ENCODE measurements at places on chromosomes 7 and 10. TPM values are rescaled to one million over a fixed set of nuclear protein-coding genes. Genes with fewer than 3 reads are reported as not detected.
A peak's percentile ranks its signal among the peaks of the same experiment; 100 is the strongest.

DNA sequence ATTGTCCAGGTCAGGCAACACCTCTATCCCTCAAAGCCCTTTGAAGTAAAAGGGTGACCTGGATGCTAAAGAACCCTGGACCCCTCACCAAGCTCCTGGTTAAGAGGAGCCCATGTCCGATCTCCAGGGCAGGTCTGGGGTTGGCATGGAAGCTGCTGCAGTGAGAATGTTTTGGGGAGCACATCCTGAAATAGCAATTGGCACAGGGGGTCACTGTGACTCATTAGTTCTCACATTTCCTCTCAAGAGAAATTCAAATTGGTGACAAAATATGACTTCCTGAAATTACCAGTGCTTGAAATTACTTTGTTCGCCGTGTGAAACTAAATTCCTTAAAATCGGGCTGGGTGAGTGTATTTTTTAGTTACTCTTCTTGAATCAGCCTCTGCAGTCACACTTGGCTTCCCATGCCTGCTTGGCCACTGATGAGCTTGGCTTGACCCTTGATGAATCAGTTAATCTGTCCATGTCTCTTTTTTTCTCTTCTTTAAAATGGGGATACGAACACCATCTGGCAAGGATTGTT is 18.8 kb upstream of the ARHGAP22 start:
- H3K27me3 ChIP-seq: peaks cover 24% of the 10 kb centered on the region
- no peaks in the 10 kb centered on the region for H3K36me3 ChIP-seq
- H3K27ac ChIP-seq: no peak overlapping the region
- no peak for DNase-seq
- no peak overlapping the region for H3K4me3 ChIP-seq

- H3K27me3 ChIP-seq: no peaks in the 10 kb centered on the region
- DNase-seq: peak; percentile 96
- H3K36me3 ChIP-seq: peaks cover 6% of the 10 kb centered on the region
- peak within 1 kb of the TSS; percentile 95 for H3K27ac ChIP-seq
Measured at GRCh38 chr7:100158229-100159098, at the start of gene TRAPPC14. Gene TRAPPC14 (minus strand): TSS chr7:100158723. CDS start chr7:100158499, 224 bp downstream.

GRCh38 chr10:13883636-13884444 is 297.1 kb downstream of the PRPF18 start:
- H3K4me1 ChIP-seq: peaks cover 10% of the 10 kb centered on the region
- H3K4me3 ChIP-seq: no peak overlapping the region
- H3K27me3 ChIP-seq: peaks cover 14% of the 10 kb centered on the region
- no peak overlapping the region for H3K27ac ChIP-seq

DNA sequence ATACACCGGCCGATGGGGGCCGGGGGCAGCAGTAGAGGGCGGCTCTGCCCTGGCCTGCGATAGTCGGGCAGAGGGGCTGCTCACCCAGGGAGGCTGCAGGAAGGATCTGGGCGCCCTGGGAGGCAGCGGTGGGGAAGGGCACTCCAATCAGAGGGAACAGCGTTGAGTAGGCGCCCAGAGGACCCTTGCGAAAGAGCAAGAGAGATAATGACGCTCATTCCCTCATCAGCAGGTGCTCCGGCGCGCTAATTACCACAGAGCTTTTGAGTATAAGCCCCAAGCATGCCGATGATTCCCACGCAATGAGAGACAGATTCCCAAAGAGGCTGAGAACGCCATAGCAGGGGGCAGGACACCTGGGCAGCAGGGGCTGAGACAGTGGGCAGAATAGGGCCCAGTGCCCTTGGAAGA is 215.3 kb downstream of the MAD1L1 start:
- no peaks in the 10 kb centered on the region for H3K27me3 ChIP-seq
- peaks cover 29% of the 10 kb centered on the region for H3K4me1 ChIP-seq
- H3K4me3 ChIP-seq: no peak overlapping the region
- H3K36me3 ChIP-seq: no peaks in the 10 kb centered on the region
- DNase-seq: no peak
- H3K27ac ChIP-seq: no peak overlapping the region

GRCh38 chr10:82768040-82768439 is 893.0 kb downstream of the NRG3 start:
- no peak overlapping the region for H3K27ac ChIP-seq
- H3K36me3 ChIP-seq: no peaks in the 10 kb centered on the region
- no peak overlapping the region for H3K4me3 ChIP-seq
- no peak for DNase-seq
- H3K4me1 ChIP-seq: no peaks in the 10 kb centered on the region
- no peaks in the 10 kb centered on the region for H3K27me3 ChIP-seq

DNA sequence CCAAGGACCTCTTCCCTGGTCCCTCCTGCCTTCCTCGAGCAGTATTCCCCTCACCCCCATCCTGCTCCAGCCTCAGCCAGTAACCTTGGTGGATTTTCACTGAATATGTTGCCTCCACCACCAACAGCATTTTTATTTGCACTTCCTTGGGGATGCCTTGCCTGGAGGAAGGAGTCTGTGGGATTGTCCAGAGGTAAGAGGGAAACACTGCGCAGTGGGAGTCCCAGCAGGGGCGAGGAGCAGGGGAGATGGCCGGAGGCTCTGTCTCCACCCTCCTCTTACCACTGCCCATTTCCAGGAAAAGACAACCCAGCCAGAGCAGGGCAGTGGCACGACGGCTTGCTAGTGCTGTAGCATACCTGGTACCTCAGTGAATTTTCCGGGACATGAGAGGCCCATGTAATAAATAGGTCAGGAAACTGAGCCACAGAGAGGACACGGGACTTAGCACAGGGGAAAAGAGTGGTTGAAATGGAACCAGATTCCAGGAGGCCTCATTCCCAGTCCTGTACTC is 388.2 kb upstream of the PODXL start:
- H3K27me3 ChIP-seq: peaks cover 33% of the 10 kb centered on the region
- no peak overlapping the region for H3K4me3 ChIP-seq
- no peaks in the 10 kb centered on the region for H3K36me3 ChIP-seq
- DNase-seq: no peak
- H3K4me1 ChIP-seq: no peaks in the 10 kb centered on the region
- H3K27ac ChIP-seq: no peak overlapping the region

MUC12 gene
- total RNA-seq: 1.6 TPM

OPTN gene
- total RNA-seq: 121 TPM

DNA sequence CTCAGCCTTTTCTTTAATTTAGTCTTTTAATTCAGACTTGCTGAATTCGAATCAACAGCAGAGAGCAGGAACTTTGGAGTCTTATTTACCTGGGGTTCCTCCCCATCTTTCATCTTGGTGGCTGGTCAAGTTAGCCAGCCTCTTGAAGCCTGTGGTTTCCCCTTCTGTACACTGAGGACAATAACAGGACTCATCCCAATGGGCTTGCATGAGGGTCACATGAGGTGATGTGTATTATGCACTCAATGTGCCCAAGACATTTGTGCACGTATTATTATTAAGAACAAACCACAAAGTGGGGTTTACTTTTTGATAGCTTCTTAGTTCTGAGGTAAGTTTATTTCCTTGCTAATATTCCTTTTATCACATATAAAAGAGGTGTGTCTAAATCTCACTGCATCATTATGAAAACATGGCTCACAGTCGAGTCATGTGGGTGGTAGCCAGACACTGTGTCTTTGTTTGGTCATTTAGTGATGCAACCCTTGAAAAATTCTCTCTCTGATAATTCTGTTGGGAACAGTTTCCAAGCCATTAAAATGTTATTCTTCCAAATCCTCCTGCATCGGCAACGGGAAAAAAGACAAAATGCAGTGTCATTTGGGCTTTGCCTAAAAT is 86.5 kb upstream of the GRB10 start:
- no peak overlapping the region for H3K4me3 ChIP-seq
- H3K36me3 ChIP-seq: no peaks in the 10 kb centered on the region
- no peak for DNase-seq
- no peaks in the 10 kb centered on the region for H3K4me1 ChIP-seq

- DNase-seq: no peak
- no peaks in the 10 kb centered on the region for H3K4me1 ChIP-seq
- no peaks in the 10 kb centered on the region for H3K27me3 ChIP-seq
- no peak overlapping the region for H3K27ac ChIP-seq
Measured at GRCh38 chr7:26224359-26224758, 22.8 kb downstream of the CBX3 start.
